Muscle of leg (tissue), 16 donors: ENCODE measurements at places on chromosomes 7 and 10. TPM values are rescaled to one million over a fixed set of nuclear protein-coding genes. Genes with fewer than 3 reads are reported as not detected.

Gene FAM24B
- total RNA-seq, result 2.3 TPM

Gene CRPPA
- 6.6 TPM for total RNA-seq

Gene FXYD4
- 0.44 TPM for total RNA-seq

Gene ENTPD1
- total RNA-seq, result 14.9 TPM

Gene AS3MT
- 11.9 TPM for total RNA-seq

Gene UPK3B
- total RNA-seq, result 0.53 TPM

- no peak for DNase-seq
Observed at GRCh38 chr7:155440018-155440410, 17.9 kb upstream of the EN2 start.

DNA sequence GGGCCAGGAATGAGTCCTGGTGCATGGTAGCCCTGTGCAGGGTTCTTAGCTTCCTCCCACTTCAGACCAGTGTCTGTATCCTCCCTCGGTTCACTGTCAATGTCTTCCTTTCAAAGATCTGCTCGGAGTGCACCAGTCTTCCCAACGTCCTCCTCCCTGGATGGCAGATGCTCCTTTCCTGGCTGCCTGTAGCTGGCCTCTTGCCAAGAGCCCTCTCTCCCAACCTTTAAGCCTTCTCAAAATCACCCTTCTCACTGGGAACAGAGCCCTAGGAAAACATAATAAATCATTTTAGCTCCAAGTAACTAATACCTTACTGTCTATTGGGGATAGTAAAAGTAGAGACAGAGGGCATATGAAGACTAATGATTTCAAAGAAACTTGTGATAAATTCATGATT, 490.6 kb downstream of the CCSER2 start:
- no peak for DNase-seq

- DNase-seq, result no peak
Observed at GRCh38 chr7:121157885-121158590, 169.5 kb downstream of the CPED1 start.

- DNase-seq, result no peak
Observed at GRCh38 chr7:84226759-84227158, 32.2 kb upstream of the SEMA3A start.

DNA sequence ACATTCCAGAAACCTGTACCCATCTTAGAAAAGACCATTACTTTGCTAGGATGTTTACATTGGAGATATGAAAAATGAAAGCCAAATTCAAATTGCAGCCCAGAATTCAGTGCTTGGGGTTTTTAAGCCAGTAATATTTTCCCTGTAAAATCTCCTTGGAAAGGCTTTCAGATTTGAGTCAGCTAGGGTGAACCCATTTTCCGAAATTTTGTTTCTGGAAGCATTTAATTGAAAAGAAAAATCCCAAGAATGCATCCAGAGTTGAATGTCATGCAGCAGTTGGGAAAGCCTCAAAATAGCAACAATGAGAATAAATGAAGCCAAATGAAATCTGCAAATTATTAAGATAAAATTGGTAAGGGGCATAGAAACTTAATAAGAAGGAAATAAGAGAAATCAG, 106.4 kb downstream of the BMPER start:
- DNase-seq, result peak; percentile 89

GRCh38 chr7:43621729-43622448, 39.0 kb downstream of the STK17A start:
- no peak for DNase-seq

DNA sequence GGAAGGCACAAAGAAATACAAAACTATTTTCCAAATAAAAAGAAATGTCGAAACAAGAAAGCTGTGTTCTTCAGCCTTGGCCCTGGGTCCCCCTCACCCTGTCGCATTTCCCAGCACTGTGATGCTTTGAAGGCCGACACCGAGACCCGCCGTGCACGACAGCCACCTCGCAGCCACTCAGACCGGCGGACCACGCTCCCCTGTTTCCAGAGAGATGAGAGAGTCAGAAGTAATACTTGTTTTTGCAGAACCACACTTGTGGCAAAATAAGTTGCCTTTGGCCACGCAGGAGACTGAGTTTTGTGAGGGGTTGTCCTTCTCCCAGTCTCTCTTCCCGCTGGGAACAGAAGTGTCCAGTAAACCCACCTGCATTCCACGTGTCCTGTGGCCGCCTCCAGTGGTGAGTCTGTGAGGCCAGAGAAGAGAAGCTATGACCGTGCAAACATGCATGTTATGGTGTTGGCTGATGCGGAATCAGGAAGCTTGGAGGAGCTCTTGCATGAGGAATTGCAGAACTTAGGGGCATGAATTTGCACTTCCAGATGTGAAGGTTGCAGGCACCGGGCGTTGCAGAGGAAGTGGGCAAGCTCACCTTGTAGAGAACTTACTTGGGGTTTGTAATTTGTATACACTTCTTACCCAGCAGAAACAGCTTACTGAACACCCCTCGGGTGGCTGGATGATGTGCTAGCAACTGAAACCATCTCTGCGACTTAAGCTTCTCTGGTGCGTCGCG, 194.5 kb downstream of the EBF3 start:
- DNase-seq, result no peak

DNA sequence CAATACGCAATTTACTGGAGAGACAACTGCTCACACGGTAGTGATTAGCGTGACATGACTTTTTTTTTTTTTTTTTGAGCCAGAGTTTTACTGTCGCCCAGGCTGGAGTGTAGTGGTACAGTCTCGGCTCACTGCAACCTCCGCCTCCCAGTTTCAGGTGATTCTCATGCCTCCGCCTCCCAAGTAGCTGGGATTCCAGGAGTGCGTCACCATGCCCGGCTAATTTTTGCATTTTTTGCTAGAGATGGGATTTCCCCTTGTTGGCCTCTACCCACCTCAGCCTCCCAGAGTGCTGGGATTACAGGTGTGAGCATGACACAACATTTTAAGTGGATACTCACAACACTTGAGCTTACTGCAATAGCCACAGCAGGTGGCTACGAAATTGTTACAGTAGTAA, 11.9 kb downstream of the ARL4A start:
- no peak for DNase-seq

DNA sequence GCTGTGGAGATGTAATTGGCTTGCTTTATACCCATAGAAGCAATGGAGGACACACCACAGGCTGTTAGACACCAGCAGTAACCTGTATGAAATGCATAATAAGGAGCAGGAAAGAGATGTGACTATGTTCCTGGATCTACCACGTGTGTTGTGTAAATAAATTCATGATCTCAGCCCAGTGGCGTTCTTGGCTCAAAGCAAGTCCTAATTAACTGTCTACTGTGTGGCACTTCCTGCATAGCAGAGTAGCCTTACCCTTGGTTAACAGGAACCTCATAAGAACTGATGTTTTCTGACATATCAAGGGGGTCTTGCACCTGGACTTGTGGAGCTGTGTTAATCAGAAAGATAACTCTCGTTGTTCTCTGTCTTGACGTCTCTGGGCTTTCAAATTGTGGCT, 25.7 kb upstream of the FAM180A start:
- peak; percentile 31 for DNase-seq

DNA sequence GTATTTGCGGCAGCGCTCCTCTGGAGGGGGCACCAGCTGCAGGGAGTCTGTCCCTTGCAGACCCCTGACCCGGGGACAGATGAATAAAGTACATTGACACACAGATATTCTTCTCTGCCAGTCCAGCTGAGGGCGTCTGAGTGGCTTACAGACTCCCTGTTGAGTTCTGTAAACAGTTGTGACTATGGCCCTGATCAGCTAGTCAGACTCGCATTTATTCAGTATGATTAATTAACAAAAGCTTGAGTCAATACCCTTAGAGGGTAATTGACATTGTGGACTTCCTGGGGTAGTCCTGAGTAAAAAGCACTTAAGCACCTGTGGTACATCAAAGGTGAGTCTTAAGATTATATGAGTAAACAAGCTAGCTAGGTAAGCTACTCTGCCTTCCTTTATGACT, 21.0 kb downstream of the ANKRD30A start:
- no peak for DNase-seq

DNA sequence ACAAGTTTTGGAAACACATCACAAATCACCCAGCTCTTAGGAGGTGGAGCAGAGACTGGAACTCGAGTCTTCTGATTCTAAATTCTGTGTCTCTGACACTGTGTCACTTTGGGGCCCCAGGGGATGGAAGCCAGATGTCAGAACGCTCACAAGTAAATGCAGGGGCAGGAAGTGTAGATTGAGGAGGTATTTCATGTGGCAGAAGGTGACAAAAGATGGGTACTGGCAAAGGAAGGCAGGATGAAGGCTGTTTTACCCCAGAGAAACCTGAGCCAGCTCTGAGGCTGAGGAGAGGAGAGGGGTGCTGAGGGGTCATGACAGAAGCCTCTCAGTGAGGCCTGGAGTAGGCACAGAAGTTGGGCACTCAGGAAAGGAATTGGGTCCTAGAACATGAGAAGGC, 6.0 kb upstream of the PURB start:
- no peak for DNase-seq

- peak; percentile 79 for DNase-seq
Observed at GRCh38 chr7:113774182-113774807, 144.5 kb downstream of the PPP1R3A start.

GRCh38 chr7:27211764-27212204, 11.9 kb upstream of the HOXA13 start:
- DNase-seq, result no peak

DNA sequence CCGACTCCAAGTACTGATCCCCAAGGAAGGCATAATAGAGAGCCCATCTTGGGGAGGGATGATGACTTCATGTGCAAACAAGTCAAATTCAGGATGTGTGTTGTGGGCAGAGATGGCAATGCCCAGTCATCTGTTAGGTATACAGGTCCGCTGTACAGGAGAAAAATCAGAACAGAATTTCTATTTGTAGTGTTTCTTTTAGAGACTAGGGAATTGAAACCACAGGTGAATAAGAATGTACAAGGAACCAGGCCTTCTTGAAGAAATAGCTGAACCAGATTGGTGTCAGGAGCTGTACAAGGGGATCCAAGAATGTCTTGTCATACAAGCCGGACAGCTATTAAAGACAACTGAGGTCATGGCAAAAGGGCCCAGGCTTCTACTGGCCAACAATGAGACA, 147.9 kb downstream of the PFKFB3 start:
- DNase-seq, result no peak

DNA sequence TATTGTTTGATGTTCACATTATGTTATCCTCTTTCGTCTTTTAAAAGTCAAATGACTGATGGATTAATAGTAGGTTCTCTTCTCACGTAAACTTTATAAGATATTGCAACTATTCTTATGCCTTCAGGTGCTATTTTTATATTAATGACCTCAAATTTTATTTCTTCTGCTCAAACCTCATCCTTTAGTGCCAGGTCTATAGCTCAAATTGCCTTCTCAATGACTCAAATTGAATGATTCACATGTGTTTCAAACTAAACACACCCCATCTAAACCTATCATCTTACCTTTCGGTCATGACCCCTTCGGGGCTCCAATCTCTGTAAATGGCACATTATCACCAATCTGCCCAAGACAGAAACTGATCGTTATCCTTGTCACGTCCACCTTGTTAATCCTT, 22.0 kb upstream of the LIPF start:
- DNase-seq, result no peak

- peak; percentile 21 for DNase-seq
Observed at GRCh38 chr10:47299611-47300428, at the start of gene GDF10. TSS of gene GDF10 (plus strand) at chr10:47300197. CDS start at chr10:47300652, 455 bp downstream.

DNA sequence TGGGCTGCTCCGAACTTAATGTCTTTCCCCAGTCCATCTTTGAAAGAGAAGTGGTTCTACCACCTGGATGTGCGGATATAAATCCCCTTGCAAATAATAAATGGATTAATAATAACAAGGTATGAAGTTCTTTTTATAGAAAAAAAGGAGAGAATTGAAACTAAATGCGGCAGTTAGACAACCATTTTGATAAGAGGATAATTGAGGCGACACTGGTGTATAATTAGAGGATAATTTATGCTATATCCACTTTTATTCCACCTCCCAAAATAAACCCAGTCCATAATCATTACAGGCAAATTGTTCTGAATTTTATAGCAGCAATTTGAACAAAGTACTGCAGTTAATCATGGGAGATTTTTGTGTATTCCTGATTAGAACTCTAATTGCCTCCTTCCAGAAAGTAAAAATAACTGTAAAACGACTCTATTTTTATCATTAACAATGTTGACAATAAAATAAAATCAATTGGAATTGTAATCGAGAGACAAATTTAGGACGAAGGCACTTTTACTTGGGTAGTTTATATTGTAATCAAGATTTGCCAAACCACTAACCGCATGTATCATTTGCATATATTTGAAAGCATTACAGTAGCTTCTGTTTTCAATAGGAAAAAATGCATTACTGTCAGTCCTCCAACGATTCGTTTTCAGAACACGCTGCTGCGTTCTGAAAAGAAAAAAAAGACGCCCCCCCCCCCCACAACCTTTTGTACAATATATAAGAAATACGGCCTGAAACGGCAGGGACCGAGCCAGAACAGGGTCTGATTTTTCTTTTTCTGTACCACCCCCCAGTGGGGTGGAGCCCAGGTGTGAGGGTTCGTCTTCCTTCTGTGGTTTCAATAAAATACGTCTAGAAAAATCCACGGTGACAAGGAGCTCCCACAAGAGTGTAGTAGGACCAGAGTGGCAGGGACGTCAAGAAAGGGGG, 838 bp upstream of the DLX6 start:
- DNase-seq, result no peak

DNA sequence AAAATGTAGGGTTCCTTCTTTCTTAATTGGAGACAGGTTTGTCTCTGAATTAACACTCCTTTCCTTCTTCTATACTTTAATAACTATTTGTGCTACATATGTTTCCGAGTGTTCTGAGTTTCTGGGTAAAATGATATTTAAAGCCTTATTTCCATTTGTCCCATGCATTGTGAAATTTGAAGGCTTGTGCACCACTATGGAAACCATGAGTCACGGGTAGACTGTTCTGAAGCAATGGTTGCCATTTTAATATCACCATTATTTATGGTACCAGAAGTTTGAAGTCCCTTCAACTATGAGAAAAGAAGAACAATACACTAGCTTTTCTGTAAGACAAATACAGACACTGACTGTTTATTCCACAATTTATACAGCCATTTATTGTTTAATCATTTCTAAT, 44.7 kb upstream of the ZEB1 start:
- DNase-seq, result no peak

- DNase-seq, result peak; percentile 84
Observed at GRCh38 chr7:5677538-5678294, 103.7 kb downstream of the RNF216 start.

DNA sequence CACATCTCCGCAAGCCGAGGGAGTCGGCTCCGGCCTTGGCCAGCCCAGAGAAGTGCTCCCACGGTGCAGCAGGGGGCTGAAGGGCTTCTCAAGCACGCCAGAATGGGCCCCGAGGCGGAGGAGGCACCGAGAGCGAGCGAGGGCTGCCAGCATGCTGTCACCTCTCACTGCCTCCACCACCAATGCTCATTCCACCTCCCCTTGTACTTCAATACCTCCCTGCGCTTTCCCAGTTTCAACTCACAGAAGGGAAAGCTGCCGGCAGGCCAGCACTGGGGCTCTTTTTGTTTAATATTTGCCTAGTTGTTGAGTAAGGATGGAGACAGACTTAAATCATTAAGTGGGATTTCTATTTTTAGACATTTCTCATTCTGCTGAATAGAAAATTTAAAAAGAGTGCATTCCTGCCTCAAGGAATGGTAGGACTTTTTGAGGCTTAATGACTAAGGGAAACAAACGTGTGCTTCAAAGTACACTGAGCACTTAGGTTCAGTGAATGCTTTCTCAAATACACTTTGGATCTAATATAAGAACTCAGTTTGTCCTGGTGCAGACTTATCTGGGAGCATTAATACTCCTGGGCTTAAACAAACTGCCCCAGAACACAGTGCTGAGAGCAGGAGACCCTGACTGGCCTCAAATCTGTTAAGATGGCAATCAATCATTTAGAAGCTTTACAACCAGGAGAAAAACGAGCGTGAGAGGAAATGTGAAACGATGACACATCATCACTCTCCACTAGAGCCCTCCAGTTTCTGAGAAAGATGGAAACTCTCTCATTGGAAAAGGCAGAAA, 131.2 kb downstream of the RALA start:
- DNase-seq, result peak; percentile 68

GRCh38 chr7:123761729-123762128, 12.9 kb upstream of the WASL start:
- DNase-seq, result no peak
